ENCODE measurements at places on chromosomes 13 and 19.

GRCh38 chr19:51089786-51090185, 7.1 kb upstream of the KLK14 start:
- no peak overlapping the region for H3K27ac ChIP-seq
- H3K4me1 ChIP-seq: peaks cover 25% of the 10 kb centered on the region
- H3K36me3 ChIP-seq: no peaks in the 10 kb centered on the region
- H3K27me3 ChIP-seq: peaks cover 9% of the 10 kb centered on the region
- H3K4me3 ChIP-seq: no peak overlapping the region
- DNase-seq: no peak

- no peaks in the 10 kb centered on the region for H3K36me3 ChIP-seq
- H3K4me1 ChIP-seq: peaks cover 10% of the 10 kb centered on the region
- no peak for DNase-seq
- H3K4me3 ChIP-seq: no peak overlapping the region
Observed at GRCh38 chr13:84574851-84575250, 692.6 kb upstream of the SLITRK1 start.

- no peaks in the 10 kb centered on the region for H3K36me3 ChIP-seq
- H3K4me1 ChIP-seq: peaks cover 4% of the 10 kb centered on the region
- DNase-seq: no peak
- H3K27me3 ChIP-seq: peaks cover 61% of the 10 kb centered on the region
- no peak overlapping the region for H3K27ac ChIP-seq
- H3K4me3 ChIP-seq: no peak overlapping the region
Observed at GRCh38 chr19:33347300-33347699, 26.2 kb upstream of the CEBPG start.

DNA sequence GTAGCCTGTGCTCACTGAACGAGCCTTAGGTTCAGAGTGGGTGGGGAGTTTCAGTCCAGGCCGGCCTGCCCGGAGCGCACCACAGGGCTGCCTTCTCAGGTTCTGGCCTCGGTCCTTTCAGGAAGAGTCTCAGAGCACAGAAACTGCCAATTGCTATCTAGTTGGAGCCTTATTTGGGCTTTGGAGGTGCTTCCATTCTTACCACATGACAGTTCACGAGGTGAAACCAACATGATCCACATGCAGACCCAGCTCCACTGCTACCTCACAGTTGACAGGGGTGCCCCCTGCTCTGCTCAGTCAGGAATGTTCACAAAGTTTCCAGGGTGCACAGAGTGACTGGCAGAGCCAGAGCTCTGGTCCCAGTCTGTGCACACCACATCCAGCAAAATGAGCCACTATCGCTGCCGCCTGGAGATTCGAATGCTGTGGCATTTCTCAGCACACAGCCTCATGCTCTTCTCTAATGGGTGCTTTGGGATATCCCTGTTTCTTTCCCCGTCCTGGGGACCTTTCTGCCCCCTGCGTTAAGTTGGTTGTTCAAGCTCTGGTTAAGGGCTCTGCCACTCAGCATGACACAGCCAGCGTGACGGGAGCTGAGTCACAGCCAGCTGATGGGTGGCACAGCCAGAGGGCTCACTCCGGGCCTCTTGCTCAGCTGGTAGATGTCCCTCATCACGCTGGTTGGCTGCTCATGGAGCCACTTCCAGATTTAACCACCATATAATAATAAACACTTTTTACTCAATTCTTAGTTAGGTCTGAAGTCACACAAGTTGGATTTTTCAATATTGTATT, 7.5 kb upstream of the SACS start:
- H3K27me3 ChIP-seq: no peaks in the 10 kb centered on the region
- no peak overlapping the region for H3K27ac ChIP-seq
- H3K4me3 ChIP-seq: no peak overlapping the region
- H3K36me3 ChIP-seq: no peaks in the 10 kb centered on the region
- no peaks in the 10 kb centered on the region for H3K4me1 ChIP-seq
- no peak for DNase-seq

DNA sequence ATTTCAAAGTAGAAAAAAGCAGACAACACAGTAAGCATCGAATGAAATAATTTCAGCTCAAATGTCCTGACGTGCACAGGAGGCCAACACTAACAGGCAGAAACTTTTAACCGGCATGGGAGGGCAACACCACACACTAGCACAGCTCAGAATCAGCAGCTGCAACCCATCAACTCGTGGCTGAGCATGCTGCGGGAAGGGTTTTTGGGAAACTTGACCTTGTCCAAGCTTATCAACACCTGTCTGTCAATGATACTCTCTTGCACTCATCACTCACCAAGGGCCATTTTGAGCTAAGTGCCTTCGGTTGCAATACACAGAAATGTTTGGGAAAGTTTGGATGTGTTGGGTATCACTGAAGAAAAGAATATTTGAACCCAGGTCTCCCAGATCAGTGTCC, 483.7 kb downstream of the TSHZ3 start:
- no peak overlapping the region for H3K27ac ChIP-seq
- H3K4me1 ChIP-seq: peaks cover 3% of the 10 kb centered on the region
- DNase-seq: no peak
- H3K4me3 ChIP-seq: no peak overlapping the region

GRCh38 chr13:48151363-48152161, 56.7 kb upstream of the MED4 start:
- no peak overlapping the region for H3K27ac ChIP-seq
- peaks cover 12% of the 10 kb centered on the region for H3K4me1 ChIP-seq
- H3K27me3 ChIP-seq: no peaks in the 10 kb centered on the region
- no peak overlapping the region for H3K4me3 ChIP-seq

DNA sequence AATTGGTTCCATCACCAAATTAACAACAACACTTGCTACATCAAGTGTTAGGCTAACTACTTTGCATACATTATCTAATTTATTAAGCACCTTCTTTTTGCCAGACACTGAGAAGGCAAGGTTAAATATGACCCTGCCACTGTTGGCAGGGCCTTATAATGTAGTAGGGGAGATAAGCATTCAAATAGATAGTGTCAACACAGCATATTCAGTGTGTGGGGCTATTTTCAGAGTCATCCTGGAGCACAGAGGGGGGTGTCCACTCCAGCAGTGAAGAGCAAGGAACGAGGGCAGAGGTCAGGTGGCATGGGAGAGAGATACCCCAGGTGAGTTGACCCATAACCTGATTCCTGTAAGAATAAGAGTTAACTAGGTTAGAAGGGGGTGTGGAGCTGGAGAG, 121.6 kb downstream of the COG6 start:
- peaks cover 3% of the 10 kb centered on the region for H3K4me1 ChIP-seq
- no peak overlapping the region for H3K4me3 ChIP-seq
- DNase-seq: no peak
- peaks cover 2% of the 10 kb centered on the region for H3K36me3 ChIP-seq
- no peak overlapping the region for H3K27ac ChIP-seq

- H3K36me3 ChIP-seq: no peaks in the 10 kb centered on the region
- peaks cover 31% of the 10 kb centered on the region for H3K4me1 ChIP-seq
Observed at GRCh38 chr13:59358014-59358413, 805.7 kb downstream of the DIAPH3 start.
